ENCODE measurements at places on chromosomes 6 and 20. TPM values are rescaled to one million over a fixed set of nuclear protein-coding genes. Genes with fewer than 3 reads are reported as not detected.

Gene GJA10
- not detected for total RNA-seq

Gene SNRPB
- 677 TPM for total RNA-seq

DNA sequence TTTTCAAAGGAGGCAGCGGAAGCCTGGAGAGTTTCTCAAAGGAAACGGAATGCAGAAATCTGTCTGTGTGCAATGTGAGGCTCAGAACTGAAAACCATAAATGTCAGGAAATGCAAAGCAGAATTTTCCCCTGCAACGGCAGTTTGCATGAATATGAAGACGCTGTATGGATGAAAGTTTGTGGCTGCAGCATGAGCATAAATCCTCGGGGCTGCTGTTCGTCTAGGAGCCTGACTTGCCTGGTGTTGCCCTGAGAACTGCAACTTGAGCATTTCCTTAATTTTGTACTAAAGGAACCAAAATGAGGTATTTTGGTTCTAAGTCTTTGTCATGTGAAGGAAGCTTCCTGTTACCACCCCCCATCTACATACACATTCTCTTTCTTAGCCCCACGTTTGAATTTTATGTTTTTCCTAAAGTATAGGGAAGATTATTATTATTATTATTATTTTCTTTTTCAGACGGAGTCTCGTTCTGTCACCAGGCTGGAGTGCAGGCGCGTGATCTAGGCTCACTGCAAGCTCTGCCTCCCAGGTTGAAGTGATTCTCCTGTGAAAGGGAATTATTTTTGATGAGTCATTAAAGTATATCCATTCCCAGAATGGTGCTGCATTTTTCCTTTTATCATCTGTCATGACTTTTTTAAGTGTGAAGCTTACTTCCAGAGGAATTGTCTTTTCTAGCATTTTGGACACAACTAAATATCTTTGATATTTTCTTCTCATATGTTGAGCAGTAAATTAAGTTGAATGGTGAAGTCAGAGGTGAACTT is 33.1 kb downstream of the MTHFD1L start:
- H3K27me3 ChIP-seq: no peaks in the 10 kb centered on the region
- no peak overlapping the region for H3K4me3 ChIP-seq
- peaks cover 3% of the 10 kb centered on the region for H3K36me3 ChIP-seq
- no peak overlapping the region for H3K27ac ChIP-seq

GRCh38 chr6:163301726-163302635 is 112.5 kb upstream of the QKI start:
- H3K4me3 ChIP-seq: no peak overlapping the region
- no peaks in the 10 kb centered on the region for H3K4me1 ChIP-seq
- DNase-seq: no peak
- H3K27me3 ChIP-seq: no peaks in the 10 kb centered on the region
- no peak overlapping the region for H3K27ac ChIP-seq

GRCh38 chr20:43724383-43724782 is 2.4 kb downstream of the GTSF1L start:
- H3K4me3 ChIP-seq: no peak overlapping the region
- DNase-seq: no peak
- H3K4me1 ChIP-seq: peaks cover 25% of the 10 kb centered on the region

DNA sequence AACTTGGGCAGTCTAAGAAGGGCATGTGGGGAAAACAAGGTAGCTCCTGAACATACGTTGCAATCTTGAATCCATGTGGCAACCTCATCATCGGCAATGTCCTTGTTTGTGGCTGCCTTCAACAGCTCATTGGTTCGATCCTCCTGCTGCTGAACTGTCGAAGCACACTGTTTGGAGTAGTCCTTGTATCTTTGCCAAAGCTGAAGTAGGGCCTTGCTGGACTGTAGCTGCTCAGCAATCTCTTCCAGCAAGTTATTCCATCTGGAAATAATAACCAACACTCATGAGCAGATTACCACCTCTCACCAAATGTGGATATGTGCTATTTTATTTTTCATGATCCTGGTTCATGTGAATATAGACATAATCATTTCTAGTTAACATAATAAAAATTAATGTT is 413.3 kb downstream of the ESR1 start:
- peaks cover 19% of the 10 kb centered on the region for H3K36me3 ChIP-seq
- no peak overlapping the region for H3K27ac ChIP-seq
- H3K4me1 ChIP-seq: no peaks in the 10 kb centered on the region
- no peak for DNase-seq
- no peaks in the 10 kb centered on the region for H3K27me3 ChIP-seq

DNA sequence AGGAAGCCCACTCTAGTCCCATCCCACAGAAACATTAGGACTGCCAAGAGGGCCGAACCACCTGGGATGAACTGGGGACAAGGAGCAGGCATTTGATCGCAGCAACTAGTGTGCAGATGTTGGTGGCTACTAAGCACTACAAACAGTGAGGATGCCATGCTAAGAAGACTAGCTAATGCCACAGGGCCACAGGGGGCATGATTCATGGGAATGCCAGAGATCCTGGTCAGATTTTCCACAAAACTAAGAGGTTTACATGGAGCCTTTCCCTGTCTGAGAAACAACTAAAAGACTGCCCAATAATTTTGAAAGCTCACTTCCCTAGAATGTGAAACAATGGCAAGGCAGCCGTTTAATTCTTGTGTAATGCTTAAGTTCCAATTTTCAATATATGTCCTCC is 375.9 kb upstream of the PTCHD4 start:
- no peak for DNase-seq
- H3K27me3 ChIP-seq: no peaks in the 10 kb centered on the region
- H3K27ac ChIP-seq: no peak overlapping the region
- H3K4me3 ChIP-seq: no peak overlapping the region
- no peaks in the 10 kb centered on the region for H3K4me1 ChIP-seq

Gene MRPS10
- total RNA-seq: 72.2 TPM
